Aorta (tissue), 5 donors: ENCODE measurements at places on chromosomes 3 and 15. TPM values are rescaled to one million over a fixed set of nuclear protein-coding genes. Genes with fewer than 3 reads are reported as not detected.

Gene TERC
- not detected for polyA plus RNA-seq

Gene CD80
- polyA plus RNA-seq = not detected

Gene FSTL1
- 319 TPM for polyA plus RNA-seq

Gene KCNH8
- not detected for polyA plus RNA-seq

Gene TMED3
- 71.1 TPM for polyA plus RNA-seq

Gene SCN11A
- polyA plus RNA-seq = not detected

Gene PLCL2
- 3.4 TPM for polyA plus RNA-seq

Gene FOXL2
- not detected for polyA plus RNA-seq

DNA sequence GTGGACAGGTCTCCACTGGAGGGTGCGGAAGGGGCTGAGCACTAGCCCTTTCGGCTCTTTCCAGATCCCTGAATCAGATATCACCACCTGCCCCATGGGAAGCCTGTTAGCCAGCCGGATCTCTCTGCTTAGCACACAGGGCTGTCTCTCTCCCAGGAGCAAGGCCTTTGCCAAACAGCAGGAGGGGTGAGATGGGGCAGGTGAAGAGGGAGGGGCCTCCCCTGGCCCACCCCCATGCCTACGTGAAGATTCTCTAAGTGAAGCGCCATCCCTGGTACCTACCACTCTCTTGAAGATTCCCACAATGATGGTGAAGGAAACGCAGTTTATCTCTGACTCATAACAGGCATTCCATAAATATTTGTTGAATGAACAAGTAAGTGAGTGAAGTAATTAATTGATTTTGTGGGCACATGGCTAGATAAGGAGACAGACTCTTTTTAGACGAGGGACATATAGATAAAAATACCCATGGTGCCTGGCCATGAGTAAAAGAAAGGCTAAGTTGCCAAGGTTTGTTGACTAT is 19.6 kb upstream of the HCN4 start:
- no peak overlapping the region for H3K4me3 ChIP-seq
- no peaks in the 10 kb centered on the region for H3K36me3 ChIP-seq
- H3K4me1 ChIP-seq = no peaks in the 10 kb centered on the region
- no peak overlapping the region for H3K27ac ChIP-seq
- no peaks in the 10 kb centered on the region for H3K27me3 ChIP-seq
- DNase-seq = no peak

DNA sequence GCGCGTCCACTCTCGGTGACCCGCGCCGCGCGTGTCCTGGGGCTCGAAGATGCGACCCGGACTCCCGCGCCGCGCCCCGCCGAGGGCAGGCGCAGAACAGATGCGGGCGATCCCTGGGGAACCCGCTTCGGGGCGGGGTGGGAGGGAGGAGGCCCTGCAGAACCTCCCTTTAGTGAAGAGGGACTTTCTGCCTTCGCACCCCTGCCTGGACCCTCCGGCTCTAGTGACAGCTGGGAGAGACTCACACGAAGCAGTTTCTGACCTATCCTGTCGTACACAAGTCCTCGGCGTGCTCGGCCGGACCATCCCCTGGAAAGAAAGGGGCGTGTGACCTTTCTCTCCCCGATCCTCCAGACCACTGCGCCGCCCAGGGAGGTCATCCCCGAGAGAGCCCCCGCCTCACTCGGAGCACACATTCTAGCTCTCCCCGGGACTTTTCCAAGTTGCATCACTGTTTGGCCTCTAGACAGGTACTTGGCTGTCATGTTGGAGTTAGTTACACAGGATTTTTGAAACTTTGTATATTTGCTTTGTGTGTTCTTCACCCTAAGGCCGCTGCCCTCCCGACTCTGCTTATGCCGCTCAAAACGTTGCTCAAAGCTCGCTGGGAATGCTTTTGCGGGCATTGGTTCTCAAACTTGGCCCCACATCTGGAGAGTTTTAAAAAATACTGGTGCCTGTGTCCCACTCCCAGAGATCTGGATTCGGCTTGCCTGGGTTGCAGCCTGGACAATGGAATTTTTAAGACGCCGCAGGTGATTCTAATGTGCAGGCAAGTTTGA is 582 bp downstream of the CGNL1 start:
- H3K4me1 ChIP-seq = no peaks in the 10 kb centered on the region
- no peak overlapping the region for H3K27ac ChIP-seq
- no peak for DNase-seq

GRCh38 chr3:24591661-24592555 is 97.3 kb upstream of the THRB start:
- DNase-seq = no peak
- H3K36me3 ChIP-seq = no peaks in the 10 kb centered on the region
- no peak overlapping the region for H3K4me3 ChIP-seq
- peaks cover 9% of the 10 kb centered on the region for H3K4me1 ChIP-seq

GRCh38 chr3:142580061-142580423 is 1.5 kb upstream of the ATR start:
- no peaks in the 10 kb centered on the region for H3K36me3 ChIP-seq
- H3K4me3 ChIP-seq = no peak overlapping the region
- DNase-seq = no peak
- H3K27ac ChIP-seq = no peak overlapping the region
- H3K27me3 ChIP-seq = no peaks in the 10 kb centered on the region

GRCh38 chr15:63103416-63103815 is 18.2 kb upstream of the LACTB start:
- no peak overlapping the region for H3K27ac ChIP-seq
- no peaks in the 10 kb centered on the region for H3K27me3 ChIP-seq
- peaks cover 2% of the 10 kb centered on the region for H3K4me1 ChIP-seq
- H3K4me3 ChIP-seq = no peak overlapping the region
- DNase-seq = no peak

DNA sequence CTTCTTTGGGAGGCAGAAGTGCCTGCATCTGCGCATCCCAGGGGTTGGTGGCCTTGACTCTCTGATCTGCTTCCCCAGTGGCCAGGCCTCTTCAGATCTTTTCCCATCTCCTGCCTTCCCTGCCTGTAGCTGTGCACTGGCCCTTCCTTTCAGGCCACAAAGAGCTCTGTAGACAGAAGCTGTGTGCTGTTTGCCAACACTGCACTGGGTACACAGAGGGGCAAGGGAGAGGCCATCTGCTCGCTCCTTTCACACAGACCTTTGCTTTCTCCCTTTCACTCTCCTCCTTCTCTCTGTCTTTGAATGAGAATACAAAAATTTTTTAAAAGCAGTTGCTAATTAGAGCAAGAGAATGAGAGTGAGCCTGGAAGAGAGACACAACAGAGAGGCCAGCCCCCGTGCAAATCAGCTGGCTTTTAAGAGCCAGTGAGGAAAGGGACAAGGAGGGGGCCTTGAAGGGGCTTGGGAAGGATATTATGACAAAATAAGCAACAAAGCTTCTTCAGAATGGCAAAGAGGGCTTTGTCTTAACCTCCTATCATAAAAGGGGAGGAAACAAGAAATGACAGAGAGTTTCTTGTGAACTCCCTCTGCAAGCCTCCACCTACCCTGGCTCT is 170.9 kb downstream of the EPHB1 start:
- H3K4me1 ChIP-seq = no peaks in the 10 kb centered on the region
- DNase-seq = no peak
- no peak overlapping the region for H3K27ac ChIP-seq
- H3K4me3 ChIP-seq = no peak overlapping the region

DNA sequence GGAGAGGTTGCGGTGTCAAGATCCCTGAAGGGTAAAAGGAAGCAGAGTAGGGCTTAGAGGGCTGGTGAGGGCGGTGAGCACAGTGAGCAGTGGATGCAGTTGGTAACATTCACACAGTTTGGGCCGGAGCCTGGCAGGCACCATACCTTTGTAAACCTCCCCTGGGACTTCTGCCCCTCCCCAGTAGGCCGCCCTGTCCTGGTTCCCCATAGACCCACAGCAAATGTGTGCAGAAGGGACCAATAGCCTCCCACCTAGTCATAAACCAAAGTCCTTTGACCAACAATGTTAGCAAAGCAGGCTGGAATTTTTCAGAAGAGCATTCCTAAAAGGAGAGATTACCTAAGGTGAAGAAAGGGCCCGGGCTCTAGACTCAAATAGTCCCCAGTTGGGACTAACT is 1.7 kb upstream of the PHGR1 start:
- H3K4me1 ChIP-seq = no peaks in the 10 kb centered on the region
- H3K36me3 ChIP-seq = no peaks in the 10 kb centered on the region
- DNase-seq = no peak
- no peak overlapping the region for H3K27ac ChIP-seq
- H3K4me3 ChIP-seq = no peak overlapping the region
- no peaks in the 10 kb centered on the region for H3K27me3 ChIP-seq

GRCh38 chr3:127658234-127658633 is 14.5 kb upstream of the ABTB1 start:
- H3K36me3 ChIP-seq = no peaks in the 10 kb centered on the region
- no peaks in the 10 kb centered on the region for H3K27me3 ChIP-seq
- H3K4me3 ChIP-seq = no peak overlapping the region
- no peaks in the 10 kb centered on the region for H3K4me1 ChIP-seq
- no peak overlapping the region for H3K27ac ChIP-seq

GRCh38 chr15:91790836-91791235 is 62.7 kb upstream of the SLCO3A1 start:
- H3K27me3 ChIP-seq = no peaks in the 10 kb centered on the region
- H3K4me3 ChIP-seq = no peak overlapping the region
- no peak overlapping the region for H3K27ac ChIP-seq

GRCh38 chr15:42595626-42596240 is 20.3 kb downstream of the STARD9 start:
- DNase-seq = no peak
- peaks cover 5% of the 10 kb centered on the region for H3K4me1 ChIP-seq
- H3K27me3 ChIP-seq = no peaks in the 10 kb centered on the region
- H3K27ac ChIP-seq = no peak overlapping the region
- no peaks in the 10 kb centered on the region for H3K36me3 ChIP-seq
- no peak overlapping the region for H3K4me3 ChIP-seq

- no peaks in the 10 kb centered on the region for H3K27me3 ChIP-seq
- no peak for DNase-seq
- H3K4me1 ChIP-seq = no peaks in the 10 kb centered on the region
- H3K27ac ChIP-seq = no peak overlapping the region
- H3K36me3 ChIP-seq = no peaks in the 10 kb centered on the region
Observed at GRCh38 chr15:70580958-70581357, 182.4 kb downstream of the UACA start.

DNA sequence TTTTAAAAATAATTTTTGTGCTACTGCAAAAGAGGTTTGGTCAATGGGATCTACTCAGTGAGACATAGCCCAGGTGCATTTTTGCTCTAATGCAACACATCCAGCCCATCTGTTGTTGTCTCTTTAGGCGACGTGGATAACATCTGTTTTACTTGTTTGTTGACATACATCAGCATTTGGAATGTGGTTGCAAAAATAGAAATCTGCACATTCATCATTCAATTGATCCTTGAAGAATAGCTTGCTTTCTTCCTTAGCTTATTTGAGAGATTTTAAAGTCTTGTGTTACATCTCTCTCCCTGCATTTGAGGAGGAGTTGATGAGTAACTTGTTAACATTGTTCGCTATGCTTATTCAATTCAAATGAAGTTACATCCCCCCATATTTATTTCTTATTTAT is 1202.3 kb downstream of the NSUN3 start:
- H3K4me3 ChIP-seq = no peak overlapping the region
- H3K36me3 ChIP-seq = no peaks in the 10 kb centered on the region
- DNase-seq = no peak

DNA sequence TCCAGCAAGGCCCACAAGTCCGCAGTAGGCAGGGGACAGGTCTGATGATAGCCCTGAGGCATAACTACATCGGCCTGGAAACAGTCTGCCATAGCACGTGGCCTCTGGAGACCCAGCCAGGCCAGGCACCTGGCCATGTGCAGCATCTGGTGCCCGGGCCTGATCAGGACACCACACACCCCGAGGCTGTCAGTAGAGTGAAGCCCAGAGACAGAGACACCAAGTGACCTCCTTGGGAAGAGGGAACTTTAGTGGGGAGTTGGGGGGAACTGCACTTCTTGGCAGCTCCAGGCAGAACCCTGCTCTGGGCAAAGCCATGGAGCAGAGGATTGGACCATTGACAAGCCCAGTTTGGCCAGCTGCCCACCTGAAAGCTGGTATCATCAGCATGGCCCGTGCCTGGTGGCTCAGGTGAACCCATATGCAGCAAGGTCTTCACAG is 1.2 kb downstream of the SHISA5 start:
- H3K27me3 ChIP-seq = no peaks in the 10 kb centered on the region
- no peaks in the 10 kb centered on the region for H3K4me1 ChIP-seq
- peak overlapping the region; percentile 24 for H3K27ac ChIP-seq
- no peak overlapping the region for H3K4me3 ChIP-seq
- DNase-seq = peak; percentile 69

- H3K27me3 ChIP-seq = no peaks in the 10 kb centered on the region
- no peaks in the 10 kb centered on the region for H3K36me3 ChIP-seq
- H3K4me3 ChIP-seq = no peak overlapping the region
Observed at GRCh38 chr15:63941698-63942465, 104.4 kb downstream of the DAPK2 start.

GRCh38 chr3:183217548-183218332 is 35.3 kb upstream of the B3GNT5 start:
- H3K27ac ChIP-seq = no peak overlapping the region
- no peaks in the 10 kb centered on the region for H3K4me1 ChIP-seq
- no peaks in the 10 kb centered on the region for H3K27me3 ChIP-seq
- DNase-seq = no peak
- H3K36me3 ChIP-seq = no peaks in the 10 kb centered on the region

GRCh38 chr3:42043099-42043813 is 47.9 kb upstream of the TRAK1 start:
- no peaks in the 10 kb centered on the region for H3K36me3 ChIP-seq
- H3K4me1 ChIP-seq = peaks cover 8% of the 10 kb centered on the region
- H3K27ac ChIP-seq = peak overlapping the region; percentile 86
- H3K4me3 ChIP-seq = no peak overlapping the region
- DNase-seq = no peak

GRCh38 chr3:7964899-7965298 is 536.7 kb upstream of the LMCD1 start:
- no peaks in the 10 kb centered on the region for H3K36me3 ChIP-seq
- H3K4me1 ChIP-seq = no peaks in the 10 kb centered on the region
- H3K4me3 ChIP-seq = no peak overlapping the region

- H3K27me3 ChIP-seq = no peaks in the 10 kb centered on the region
- H3K27ac ChIP-seq = no peak overlapping the region
- H3K36me3 ChIP-seq = no peaks in the 10 kb centered on the region
- H3K4me3 ChIP-seq = no peak overlapping the region
- H3K4me1 ChIP-seq = no peaks in the 10 kb centered on the region
Observed at GRCh38 chr3:58242340-58242739, 4.7 kb downstream of the ABHD6 start.

DNA sequence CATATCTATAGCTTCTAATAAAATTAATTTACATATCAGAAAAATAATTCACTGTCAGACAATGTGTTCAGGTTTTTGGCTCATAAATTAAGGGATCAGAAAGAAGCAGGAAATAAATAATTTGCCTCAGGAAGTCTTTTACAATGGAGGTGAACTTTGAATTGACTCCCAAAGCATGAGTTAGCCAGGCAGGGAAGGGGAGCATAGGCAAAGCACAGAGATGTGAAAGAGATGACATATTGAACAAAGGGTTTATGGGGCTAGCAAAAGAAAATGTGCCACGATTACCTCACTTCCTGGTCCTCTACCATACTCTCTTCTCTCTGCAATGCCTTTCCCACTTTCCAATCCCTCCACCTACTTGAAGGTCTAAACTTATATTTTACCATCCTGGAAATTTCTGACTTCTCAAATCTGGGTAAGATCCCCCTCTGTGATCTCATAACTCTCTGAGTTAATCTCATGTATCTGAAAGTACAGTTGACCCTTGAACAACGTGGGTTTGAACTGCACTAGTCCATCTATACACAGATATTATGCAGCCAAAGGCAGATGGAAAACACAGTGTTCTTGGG is 4.1 kb upstream of the HEXA start:
- no peak for DNase-seq
- no peak overlapping the region for H3K4me3 ChIP-seq
- H3K4me1 ChIP-seq = peaks cover 1% of the 10 kb centered on the region
- H3K36me3 ChIP-seq = no peaks in the 10 kb centered on the region

- no peak overlapping the region for H3K4me3 ChIP-seq
- no peaks in the 10 kb centered on the region for H3K36me3 ChIP-seq
- DNase-seq = no peak
- no peak overlapping the region for H3K27ac ChIP-seq
- no peaks in the 10 kb centered on the region for H3K4me1 ChIP-seq
Observed at GRCh38 chr15:59696332-59696731, 7.2 kb upstream of the BNIP2 start.
